GM12878 (cell line): ENCODE measurements at places on chromosomes 5 and 9.

GRCh38 chr5:57432876-57433275 is 49.7 kb downstream of the ACTBL2 start:
- no peak overlapping the region for H3K4me3 ChIP-seq
- H3K36me3 ChIP-seq: no peaks in the 10 kb centered on the region
- DNase-seq: no peak
- 0 out of 2 replicates have a peak, but pooled peaks cover 5% of the 10 kb centered on the region for H3K27me3 ChIP-seq

- H3K27me3 ChIP-seq: peaks cover 19% of the 10 kb centered on the region
- no peak within 1 kb of the TSS for H3K27ac ChIP-seq
- peak within 1 kb of the TSS; percentile 71 for H3K4me3 ChIP-seq
- no peak for DNase-seq
- H3K36me3 ChIP-seq: no peaks in the 10 kb centered on the region
These were observed at the start of gene FST for GRCh38 chr5:53480416-53481158. TSS of gene FST (plus strand) at chr5:53480629. CDS start at chr5:53480792, 163 bp downstream.

GRCh38 chr5:132840896-132841295 is 10.4 kb upstream of the SHROOM1 start:
- no peaks in the 10 kb centered on the region for H3K4me1 ChIP-seq
- H3K27me3 ChIP-seq: no peaks in the 10 kb centered on the region

- no peak for DNase-seq
- H3K4me3 ChIP-seq: peak overlapping the region; percentile 91
- H3K27me3 ChIP-seq: no peaks in the 10 kb centered on the region
- peaks cover 6% of the 10 kb centered on the region; the same call in 1 of the 2 replicates for H3K36me3 ChIP-seq
- peak overlapping the region; percentile 82 for H3K27ac ChIP-seq
- peaks cover 6% of the 10 kb centered on the region; the same call in 1 of the 2 replicates for H3K4me1 ChIP-seq
These were observed 474 bp downstream of the HMGCR start for GRCh38 chr5:75337366-75338021.

DNA sequence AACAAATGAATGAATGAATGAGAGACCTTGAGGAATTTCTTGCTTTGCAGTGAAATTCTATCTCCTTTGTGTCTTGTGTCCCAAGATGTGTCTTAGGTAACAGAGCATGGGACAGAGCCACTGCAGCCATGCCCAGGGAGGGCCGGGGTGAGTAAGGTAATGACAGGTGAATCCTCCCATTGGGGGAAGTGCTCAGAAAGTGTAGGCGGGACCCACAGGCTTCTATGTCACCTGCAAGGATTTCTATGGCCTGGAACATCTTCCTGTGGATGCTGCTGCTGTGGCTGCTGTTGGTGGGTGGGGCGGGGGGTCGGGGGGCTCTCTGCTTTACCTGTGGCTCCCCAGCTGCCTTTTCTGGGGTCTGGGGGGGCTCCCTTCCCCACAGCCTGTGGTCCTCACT is 133.6 kb upstream of the IER5L start:
- H3K4me1 ChIP-seq: no peaks in the 10 kb centered on the region
- no peaks in the 10 kb centered on the region for H3K36me3 ChIP-seq
- no peak for DNase-seq
- H3K27me3 ChIP-seq: peaks cover 3% of the 10 kb centered on the region
- H3K4me3 ChIP-seq: no peak overlapping the region

- H3K27me3 ChIP-seq: no peaks in the 10 kb centered on the region
- H3K27ac ChIP-seq: no peak overlapping the region
- no peaks in the 10 kb centered on the region for H3K36me3 ChIP-seq
- no peak for DNase-seq
- H3K4me1 ChIP-seq: no peaks in the 10 kb centered on the region
These were observed 8.0 kb downstream of the RGS3 start for GRCh38 chr9:113471566-113471965.

DNA sequence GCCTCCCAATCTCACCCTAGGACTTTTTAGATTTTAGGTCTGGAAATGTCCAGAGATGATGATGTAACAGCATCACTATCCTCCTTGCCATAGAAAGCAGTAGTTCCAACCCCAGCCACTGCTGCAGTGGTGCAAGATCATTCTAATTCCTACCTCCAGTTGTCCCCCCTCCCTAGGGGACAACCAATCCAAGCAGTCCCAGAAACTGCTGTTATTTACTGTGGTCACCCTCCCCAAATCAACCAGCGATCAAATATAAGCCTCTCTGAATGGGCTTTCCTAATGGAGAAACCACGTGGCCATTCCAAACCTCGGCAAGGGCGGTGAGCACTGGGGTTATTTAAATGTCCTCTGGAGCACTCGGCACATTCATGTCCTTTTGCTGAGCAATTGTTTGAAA is 159.8 kb downstream of the SLF1 start:
- H3K27me3 ChIP-seq: no peaks in the 10 kb centered on the region
- H3K27ac ChIP-seq: no peak overlapping the region
- no peaks in the 10 kb centered on the region for H3K4me1 ChIP-seq
- no peak for DNase-seq
- H3K36me3 ChIP-seq: no peaks in the 10 kb centered on the region
- no peak overlapping the region for H3K4me3 ChIP-seq

- no peak for DNase-seq
- H3K27ac ChIP-seq: no peak overlapping the region
- peaks cover 10% of the 10 kb centered on the region for H3K4me1 ChIP-seq
- H3K4me3 ChIP-seq: no peak overlapping the region
- no peaks in the 10 kb centered on the region for H3K36me3 ChIP-seq
These were observed 48.2 kb downstream of the CXXC5 start for GRCh38 chr5:139696167-139696893.

DNA sequence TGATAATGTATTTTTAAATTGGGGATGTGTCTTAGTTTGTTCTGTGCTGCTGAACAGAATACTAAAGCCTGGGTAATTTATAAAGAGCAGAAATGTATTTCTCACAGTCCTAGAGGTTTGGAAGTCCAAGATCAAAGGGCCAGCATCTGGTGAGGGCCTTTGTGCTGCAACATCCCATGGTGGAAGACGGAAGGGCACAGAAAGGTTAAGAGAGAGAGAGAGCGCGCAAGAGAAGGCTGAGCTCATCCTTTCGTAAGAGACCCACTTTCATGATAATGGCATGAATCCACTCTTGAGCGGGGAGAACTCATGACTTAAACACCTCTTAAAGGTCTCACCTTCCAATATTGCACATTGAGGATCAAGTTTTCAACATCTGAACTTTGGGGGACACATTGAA is 79.1 kb upstream of the GOLM1 start:
- H3K4me3 ChIP-seq: no peak overlapping the region
- H3K27ac ChIP-seq: no peak overlapping the region
- H3K36me3 ChIP-seq: no peaks in the 10 kb centered on the region
- no peaks in the 10 kb centered on the region for H3K4me1 ChIP-seq
- no peaks in the 10 kb centered on the region for H3K27me3 ChIP-seq

DNA sequence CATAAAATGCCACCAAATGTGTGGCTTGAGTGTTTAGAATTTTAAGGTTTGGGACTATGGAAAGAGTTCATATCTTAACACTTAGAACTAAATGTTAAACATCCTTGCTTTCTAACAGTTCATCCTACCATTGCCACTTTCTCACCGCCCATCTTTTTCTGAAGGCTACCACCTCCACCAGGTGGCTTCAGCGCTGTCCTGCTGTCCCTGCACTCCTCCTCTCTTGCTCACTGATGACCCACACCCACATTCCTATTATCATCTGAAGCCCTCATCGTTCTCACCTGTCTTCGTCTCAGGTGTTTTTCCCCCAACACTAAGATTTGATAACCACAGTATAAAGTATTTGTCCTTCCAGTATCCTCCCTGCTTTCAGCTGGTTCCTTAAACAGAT is 7.4 kb downstream of the MEGF10 start:
- H3K4me3 ChIP-seq: no peak overlapping the region
- H3K36me3 ChIP-seq: no peaks in the 10 kb centered on the region
- DNase-seq: no peak
- no peak overlapping the region for H3K27ac ChIP-seq
- H3K27me3 ChIP-seq: 0 out of 2 replicates have a peak, but pooled peaks cover 3% of the 10 kb centered on the region

DNA sequence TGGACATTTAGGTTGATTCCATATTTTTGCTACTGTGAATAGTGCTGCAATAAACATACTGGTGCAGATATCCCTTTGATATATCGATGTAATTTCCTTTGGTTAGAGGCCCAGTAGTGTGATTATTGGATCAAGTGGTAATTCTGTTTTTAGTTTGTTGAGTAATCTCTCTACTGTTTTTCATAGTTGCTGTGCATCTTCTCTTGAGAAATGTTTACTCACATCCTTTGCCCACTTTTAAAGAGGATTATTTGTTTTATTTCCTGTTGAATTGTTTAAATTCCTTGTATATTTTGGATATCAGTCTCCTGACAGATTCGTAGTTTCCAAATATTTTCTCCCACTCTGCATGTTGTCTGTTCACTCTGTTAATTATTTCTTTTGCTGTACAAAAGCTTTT is 352.6 kb upstream of the TARS1 start:
- H3K4me3 ChIP-seq: no peak overlapping the region
- H3K4me1 ChIP-seq: no peaks in the 10 kb centered on the region
- DNase-seq: no peak
- H3K36me3 ChIP-seq: no peaks in the 10 kb centered on the region

GRCh38 chr9:112439825-112440224 is 46.8 kb upstream of the KIAA1958 start:
- no peaks in the 10 kb centered on the region for H3K27me3 ChIP-seq
- H3K36me3 ChIP-seq: no peaks in the 10 kb centered on the region; the same call in 1 of the 2 replicates
- no peak overlapping the region for H3K4me3 ChIP-seq

DNA sequence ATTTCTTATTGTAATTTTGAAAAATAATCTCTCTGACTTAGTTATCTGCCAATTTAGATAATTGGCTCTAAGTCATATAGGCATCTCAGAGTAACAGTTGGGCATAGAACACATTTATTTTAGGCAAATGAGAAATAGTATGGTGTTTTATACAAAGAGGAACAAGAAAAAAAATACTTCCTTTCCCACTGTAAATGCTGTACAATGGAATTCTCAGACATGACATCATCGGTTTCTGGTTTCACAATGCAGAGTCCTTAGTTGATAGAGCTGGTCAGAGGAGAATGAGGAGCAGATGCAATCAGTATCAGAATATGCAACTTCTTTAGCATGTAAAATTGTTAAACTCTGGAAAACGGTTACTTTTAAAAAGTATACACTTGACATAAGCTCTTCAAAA is 49.4 kb downstream of the PLK2 start:
- H3K4me1 ChIP-seq: no peaks in the 10 kb centered on the region
- H3K27me3 ChIP-seq: no peaks in the 10 kb centered on the region
- H3K4me3 ChIP-seq: no peak overlapping the region
- no peak overlapping the region for H3K27ac ChIP-seq

- no peak overlapping the region for H3K4me3 ChIP-seq
- H3K36me3 ChIP-seq: no peaks in the 10 kb centered on the region
- no peak overlapping the region for H3K27ac ChIP-seq
- H3K4me1 ChIP-seq: peaks cover 5% of the 10 kb centered on the region
- no peak for DNase-seq
- no peaks in the 10 kb centered on the region for H3K27me3 ChIP-seq
These were observed 58.0 kb upstream of the FSD1L start for GRCh38 chr9:105389796-105390195.

- DNase-seq: no peak
- H3K27me3 ChIP-seq: no peaks in the 10 kb centered on the region
- no peaks in the 10 kb centered on the region for H3K4me1 ChIP-seq
- no peak overlapping the region for H3K4me3 ChIP-seq
These were observed 28.8 kb upstream of the SCAMP1 start for GRCh38 chr5:78331523-78332080.

DNA sequence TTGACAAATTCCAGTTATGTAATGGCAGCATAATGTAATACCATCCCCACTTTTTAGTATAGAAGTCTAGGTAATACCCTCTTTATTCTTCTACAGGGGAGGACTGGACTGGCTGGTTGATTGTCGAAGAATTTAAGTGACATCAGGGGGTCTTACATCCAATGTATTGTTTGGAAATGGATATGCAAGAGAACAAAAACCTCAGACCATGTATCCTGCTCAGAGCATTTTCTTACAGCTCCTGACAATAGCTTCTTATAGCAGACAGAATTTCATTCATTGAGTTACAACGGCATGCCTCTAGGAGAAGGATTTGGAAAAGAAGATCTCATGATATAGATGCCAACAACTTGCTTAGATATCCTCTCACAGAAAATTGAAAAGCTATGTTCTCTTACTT is 2032.3 kb downstream of the EFNA5 start:
- DNase-seq: no peak
- H3K27ac ChIP-seq: no peak overlapping the region
- no peak overlapping the region for H3K4me3 ChIP-seq
- H3K36me3 ChIP-seq: no peaks in the 10 kb centered on the region

DNA sequence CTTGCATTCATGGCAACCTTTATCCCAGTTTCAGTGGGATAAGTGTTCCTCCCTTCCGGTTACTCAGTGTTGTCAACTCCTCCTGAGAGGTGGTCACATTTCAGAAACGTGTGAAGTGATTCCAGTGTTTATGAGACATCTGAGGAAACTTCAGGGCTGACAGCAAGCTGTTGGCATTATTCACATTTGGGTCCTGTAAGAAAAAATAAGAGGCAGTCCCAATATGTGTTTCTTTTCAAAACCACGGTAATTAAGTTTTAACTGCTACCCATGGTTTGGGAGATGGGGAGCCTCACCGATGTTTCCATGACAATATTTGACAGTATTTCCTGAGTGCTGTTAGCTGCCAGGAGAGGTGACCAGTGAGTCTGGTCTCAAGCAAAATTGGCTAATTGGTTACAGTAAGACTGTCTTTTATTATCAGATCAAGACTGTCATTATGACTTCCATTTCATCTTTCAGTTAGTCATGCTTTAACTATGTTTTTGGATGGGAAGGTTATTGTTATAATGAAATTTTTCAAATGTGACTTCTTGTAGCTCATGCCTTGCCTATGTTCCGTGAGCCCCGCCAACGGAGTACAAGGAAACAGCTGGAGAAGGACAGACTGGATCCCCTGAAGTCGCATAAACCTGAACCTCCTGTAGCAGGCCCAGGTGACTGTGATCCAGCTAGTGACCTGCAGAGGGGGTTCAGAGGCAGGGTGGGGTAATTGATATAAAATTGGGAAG is 115.3 kb downstream of the GDNF start:
- no peaks in the 10 kb centered on the region for H3K27me3 ChIP-seq
- no peak overlapping the region for H3K4me3 ChIP-seq
- DNase-seq: no peak
- H3K27ac ChIP-seq: no peak overlapping the region
- H3K36me3 ChIP-seq: peaks cover 4% of the 10 kb centered on the region; the same call in 1 of the 2 replicates

- no peaks in the 10 kb centered on the region for H3K4me1 ChIP-seq
- no peaks in the 10 kb centered on the region for H3K36me3 ChIP-seq
- DNase-seq: no peak
- H3K4me3 ChIP-seq: no peak overlapping the region
These were observed 74.4 kb downstream of the FGF18 start for GRCh38 chr5:171493646-171494393.

GRCh38 chr5:75509546-75509945 is 1.9 kb downstream of the CERT1 start:
- no peaks in the 10 kb centered on the region for H3K36me3 ChIP-seq
- H3K27ac ChIP-seq: peak overlapping the region; percentile 76
- H3K4me3 ChIP-seq: peak overlapping the region; percentile 98
- H3K27me3 ChIP-seq: no peaks in the 10 kb centered on the region

GRCh38 chr5:108528655-108529054 is 146.8 kb upstream of the FBXL17 start:
- no peaks in the 10 kb centered on the region for H3K36me3 ChIP-seq
- H3K4me3 ChIP-seq: no peak overlapping the region
- 0 out of 2 replicates have a peak, but pooled peaks cover 4% of the 10 kb centered on the region for H3K4me1 ChIP-seq
- no peak for DNase-seq
- H3K27me3 ChIP-seq: no peaks in the 10 kb centered on the region

- H3K27ac ChIP-seq: peak overlapping the region; percentile 66
- peak; percentile 45 for DNase-seq
- 0 out of 2 replicates have a peak, but pooled peaks cover 4% of the 10 kb centered on the region for H3K4me1 ChIP-seq
- no peak overlapping the region for H3K4me3 ChIP-seq
- H3K27me3 ChIP-seq: no peaks in the 10 kb centered on the region
- H3K36me3 ChIP-seq: no peaks in the 10 kb centered on the region
These were observed 53.6 kb upstream of the RANBP6 start for GRCh38 chr9:6068983-6069382.

- no peak overlapping the region for H3K27ac ChIP-seq
- H3K4me1 ChIP-seq: no peaks in the 10 kb centered on the region
- no peak for DNase-seq
- H3K4me3 ChIP-seq: no peak overlapping the region
- no peaks in the 10 kb centered on the region for H3K36me3 ChIP-seq
These were observed 70.7 kb upstream of the RAPGEF1 start for GRCh38 chr9:131810351-131811170.
